CD4-positive, CD25-positive, alpha-beta regulatory T cell (primary cell): ENCODE measurements at places on chromosomes 1 and 21. TPM values are rescaled to one million over a fixed set of nuclear protein-coding genes. Genes with fewer than 3 reads are reported as not detected.

DNA sequence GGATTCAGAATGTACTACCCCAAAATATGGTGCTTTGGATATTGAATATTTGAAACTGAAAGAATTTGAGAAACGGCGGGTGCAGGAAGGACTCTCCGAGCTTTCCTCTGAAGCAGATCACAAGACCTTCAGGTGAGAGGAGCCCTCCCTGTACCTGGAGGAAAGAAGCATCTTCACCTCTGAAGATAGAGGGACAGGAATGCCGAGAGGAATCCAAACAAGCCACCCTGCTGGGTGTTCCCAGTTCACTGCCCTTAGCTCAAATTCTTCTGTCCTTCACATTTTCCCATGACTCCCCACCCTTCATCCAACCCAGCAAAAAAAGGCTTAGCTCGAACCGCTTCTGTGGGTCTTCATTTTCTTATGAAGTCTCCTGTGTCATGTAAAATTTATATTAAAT is 18.2 kb upstream of the PADI2 start:
- H3K4me3 ChIP-seq, result no peak overlapping the region
- H3K4me1 ChIP-seq, result no peaks in the 10 kb centered on the region
- no peaks in the 10 kb centered on the region for H3K27me3 ChIP-seq
- no peak for DNase-seq
- no peak overlapping the region for H3K27ac ChIP-seq
- no peaks in the 10 kb centered on the region for H3K36me3 ChIP-seq

DNA sequence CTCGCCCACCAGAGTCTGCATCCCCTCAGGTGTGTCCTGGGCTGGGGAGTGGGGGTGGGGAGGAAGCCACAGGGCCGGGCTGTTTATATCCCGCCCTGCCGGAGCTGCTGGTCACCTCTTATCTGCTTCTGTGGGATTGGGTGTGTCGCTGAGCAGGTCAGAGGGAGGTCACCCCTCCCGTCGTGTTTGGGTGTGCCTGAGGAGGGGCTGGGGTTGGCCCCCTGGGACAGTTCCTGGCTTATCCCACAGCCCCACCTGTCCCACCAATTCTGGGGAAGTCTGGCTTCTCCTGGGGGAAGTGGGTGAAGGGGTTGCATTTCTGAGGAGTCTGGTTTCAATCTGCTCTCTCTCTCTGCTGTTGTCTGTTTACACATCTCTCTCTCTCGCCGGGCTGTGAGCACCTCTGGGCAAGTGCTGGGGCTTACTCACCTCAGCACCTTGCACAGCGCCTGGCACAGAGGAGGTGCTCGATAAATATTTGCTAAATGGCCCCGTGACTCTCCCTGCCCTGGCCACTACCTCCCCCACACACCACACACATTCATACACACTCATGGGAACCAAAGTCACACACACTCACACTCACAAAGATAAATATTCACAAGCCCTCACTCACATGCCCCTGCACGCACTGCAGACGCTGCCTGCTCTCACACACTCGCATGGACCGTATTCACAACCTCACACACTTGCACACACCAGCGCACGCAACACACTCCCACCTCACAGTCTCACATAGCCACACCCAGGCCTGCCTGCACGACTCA is 8.3 kb downstream of the ELF3 start:
- no peaks in the 10 kb centered on the region for H3K36me3 ChIP-seq
- no peak for DNase-seq
- peaks cover 2% of the 10 kb centered on the region for H3K27me3 ChIP-seq
- no peak overlapping the region for H3K4me3 ChIP-seq
- no peak overlapping the region for H3K27ac ChIP-seq

- no peak for DNase-seq
- H3K4me1 ChIP-seq, result no peaks in the 10 kb centered on the region
- H3K27ac ChIP-seq, result no peak overlapping the region
- peaks cover 50% of the 10 kb centered on the region for H3K36me3 ChIP-seq
- no peak overlapping the region for H3K4me3 ChIP-seq
Measured at GRCh38 chr1:74713849-74714248, 19.0 kb downstream of the CRYZ start.

- H3K4me1 ChIP-seq, result no peaks in the 10 kb centered on the region
Measured at GRCh38 chr21:46152927-46153246, 2.5 kb downstream of the FTCD start.

- peak overlapping the region; percentile 90 for H3K27ac ChIP-seq
- peaks cover 18% of the 10 kb centered on the region for H3K36me3 ChIP-seq
- peak overlapping the region; percentile 85 for H3K4me3 ChIP-seq
- H3K27me3 ChIP-seq, result no peaks in the 10 kb centered on the region
Measured at GRCh38 chr1:161200992-161201835, 953 bp upstream of the NDUFS2 start.

DNA sequence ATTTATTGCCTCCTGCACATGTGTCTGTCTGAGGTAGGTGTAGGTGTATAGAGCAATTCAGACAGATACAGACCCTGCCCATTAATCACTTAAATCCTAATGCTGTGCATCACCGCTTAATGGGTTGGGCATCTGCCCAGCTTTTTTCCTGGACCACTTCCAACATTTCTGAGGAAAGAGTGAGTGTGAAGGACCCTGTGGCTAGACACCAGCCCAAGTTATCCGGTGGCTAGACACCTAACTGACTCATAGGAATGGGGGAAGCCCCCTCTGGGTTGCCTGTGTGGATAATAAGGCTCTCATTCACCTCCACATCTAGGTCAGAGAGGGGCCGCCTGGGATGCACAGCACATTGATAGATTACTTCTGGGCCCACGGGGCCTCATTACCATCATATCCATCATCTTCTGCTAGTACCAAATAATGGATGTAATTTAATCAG is 121.1 kb upstream of the RAVER2 start:
- H3K27me3 ChIP-seq, result no peaks in the 10 kb centered on the region
- H3K27ac ChIP-seq, result no peak overlapping the region
- H3K4me3 ChIP-seq, result no peak overlapping the region
- DNase-seq, result no peak
- H3K4me1 ChIP-seq, result no peaks in the 10 kb centered on the region

- H3K4me1 ChIP-seq, result no peaks in the 10 kb centered on the region
- no peak overlapping the region for H3K27ac ChIP-seq
- H3K4me3 ChIP-seq, result no peak overlapping the region
- H3K27me3 ChIP-seq, result peaks cover 7% of the 10 kb centered on the region
Measured at GRCh38 chr1:110455151-110455550, 4.2 kb downstream of the PROK1 start.

- no peak for DNase-seq
- H3K27me3 ChIP-seq, result peaks cover 7% of the 10 kb centered on the region
- H3K27ac ChIP-seq, result no peak overlapping the region
- no peak overlapping the region for H3K4me3 ChIP-seq
Measured at GRCh38 chr1:34946211-34946610, 16.8 kb upstream of the DLGAP3 start.

DNA sequence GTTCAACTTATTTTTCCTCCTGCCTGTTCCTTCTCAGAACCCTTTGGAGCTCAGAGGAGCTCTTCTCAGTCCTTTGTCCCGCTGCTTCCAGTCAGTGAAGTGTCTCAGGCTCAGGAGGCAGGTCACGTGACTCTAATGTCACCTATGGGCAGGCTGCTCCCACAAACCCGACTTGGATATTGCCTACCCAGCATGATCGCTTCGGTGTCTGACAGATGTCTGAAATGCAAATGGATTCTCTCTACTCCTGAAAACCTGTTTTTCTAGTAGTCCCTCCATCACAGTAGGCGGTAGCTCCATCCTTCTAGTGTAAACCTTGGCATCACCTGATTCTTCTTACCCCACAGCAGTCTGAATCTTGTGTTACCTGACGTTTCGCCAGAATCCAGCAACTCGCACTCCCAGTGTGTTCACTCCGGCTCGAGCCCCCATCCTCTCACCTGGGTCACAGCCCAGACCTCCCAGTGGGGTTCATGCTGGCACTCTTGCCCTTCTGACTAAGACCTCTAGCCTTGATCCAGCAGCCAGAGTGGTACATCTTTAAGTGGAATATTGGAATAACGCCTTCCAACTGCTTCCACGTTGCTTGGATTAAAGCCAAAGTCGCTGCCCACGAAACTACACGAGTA is 5.4 kb downstream of the PADI6 start:
- no peaks in the 10 kb centered on the region for H3K36me3 ChIP-seq
- no peak for DNase-seq
- H3K4me3 ChIP-seq, result no peak overlapping the region

GRCh38 chr21:34670962-34671348 is 2.2 kb downstream of the CLIC6 start:
- no peak overlapping the region for H3K4me3 ChIP-seq
- no peak overlapping the region for H3K27ac ChIP-seq
- H3K27me3 ChIP-seq, result peaks cover 25% of the 10 kb centered on the region
- no peak for DNase-seq

DNA sequence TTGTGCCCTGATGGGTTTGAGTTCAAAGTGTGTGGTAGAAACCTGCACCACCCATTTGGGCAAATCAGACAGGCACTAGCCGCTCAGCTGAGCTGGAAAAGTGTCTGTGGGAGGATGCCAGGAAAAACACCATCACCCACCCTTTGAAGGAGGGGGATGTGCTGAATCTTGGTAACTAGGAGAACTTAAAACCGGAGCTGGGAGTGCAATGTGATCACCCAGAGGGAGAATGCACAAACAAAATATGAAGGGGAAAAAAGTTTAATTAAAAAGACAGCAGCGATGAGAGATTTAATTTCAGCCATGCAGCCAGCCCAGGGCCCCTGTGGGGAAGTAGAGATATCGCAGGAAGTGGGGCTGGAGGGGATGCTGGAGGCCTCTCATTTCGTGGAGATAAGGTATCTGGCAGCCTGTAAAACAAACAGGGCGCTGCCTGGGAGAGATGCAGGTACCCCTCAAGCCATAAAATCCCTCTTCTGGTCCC is 86.8 kb upstream of the BCAR3 start:
- H3K27ac ChIP-seq, result no peak overlapping the region
- H3K36me3 ChIP-seq, result no peaks in the 10 kb centered on the region

DNA sequence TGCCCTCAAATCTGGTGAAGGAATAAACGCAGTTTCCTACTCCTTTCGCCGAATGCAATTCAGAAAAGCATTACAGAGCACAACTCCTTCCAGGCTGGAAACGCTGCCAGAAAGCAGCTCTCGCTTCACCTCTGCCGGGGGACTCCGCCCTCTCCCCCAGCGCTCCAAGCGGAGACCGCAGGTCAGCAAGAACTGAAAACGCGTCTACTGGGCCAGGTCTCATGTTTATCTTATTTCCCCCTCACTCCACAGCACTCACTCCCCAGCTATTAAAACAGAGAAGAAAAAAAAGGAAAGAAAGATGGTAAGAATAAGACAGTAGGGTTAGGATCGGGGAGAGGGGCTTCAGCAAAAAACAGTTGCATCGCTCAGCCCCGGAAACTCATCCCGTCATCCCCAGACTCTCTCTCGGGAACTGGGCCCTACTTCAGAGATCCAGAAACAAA is 833 bp upstream of the RCOR3 start:
- H3K27ac ChIP-seq, result peak overlapping the region; percentile 86
- peak overlapping the region; percentile 90 for H3K4me3 ChIP-seq
- no peaks in the 10 kb centered on the region for H3K36me3 ChIP-seq
- peaks cover 19% of the 10 kb centered on the region for H3K4me1 ChIP-seq
- no peaks in the 10 kb centered on the region for H3K27me3 ChIP-seq
- DNase-seq, result peak; percentile 52

S100A1 gene
- not detected for total RNA-seq

AMPD1 gene
- 0.69 TPM for total RNA-seq

TSTD1 gene
- total RNA-seq, result 61.3 TPM
